Forelimb muscle (tissue), 1 donor: ENCODE measurements at places on chromosomes 1 and 21.

- DNase-seq: no peak
Observed at GRCh38 chr1:205600085-205600484, 31.7 kb downstream of the ELK4 start.

DNA sequence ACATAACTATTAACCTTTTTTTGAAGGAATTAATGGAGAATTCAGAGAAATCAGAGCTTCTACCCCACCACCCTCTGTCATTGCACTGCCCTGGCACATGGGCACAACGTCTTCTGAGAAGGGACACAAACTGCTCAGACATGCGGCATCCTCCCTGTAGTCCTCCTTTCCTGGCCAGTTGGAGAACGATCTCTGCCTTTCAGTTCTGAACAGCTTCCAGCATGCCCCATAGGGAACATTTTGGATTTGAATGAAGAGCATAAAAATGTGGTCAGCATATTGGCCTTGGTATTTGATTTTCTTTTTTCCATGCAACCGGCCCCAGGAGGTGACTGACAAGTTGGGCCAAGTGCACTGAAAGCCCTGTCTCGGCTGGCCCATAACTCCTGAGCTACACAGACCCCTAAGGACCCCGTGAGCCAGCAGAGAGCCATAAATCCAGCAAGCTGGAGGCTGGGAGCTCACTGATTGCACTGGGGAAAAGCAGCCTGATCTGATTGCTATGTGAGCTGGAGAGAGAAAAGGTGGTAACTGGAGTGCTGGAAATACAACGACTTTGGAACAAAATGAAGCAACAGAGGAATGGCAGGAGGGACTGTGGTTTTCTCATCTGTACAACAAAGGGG, 10.9 kb upstream of the BLACAT1 start:
- no peak for DNase-seq

- no peak for DNase-seq
Observed at GRCh38 chr1:179803918-179804317, 60.8 kb downstream of the FAM163A start.

- DNase-seq: no peak
Observed at GRCh38 chr21:26148071-26148839, 22.3 kb downstream of the APP start.

DNA sequence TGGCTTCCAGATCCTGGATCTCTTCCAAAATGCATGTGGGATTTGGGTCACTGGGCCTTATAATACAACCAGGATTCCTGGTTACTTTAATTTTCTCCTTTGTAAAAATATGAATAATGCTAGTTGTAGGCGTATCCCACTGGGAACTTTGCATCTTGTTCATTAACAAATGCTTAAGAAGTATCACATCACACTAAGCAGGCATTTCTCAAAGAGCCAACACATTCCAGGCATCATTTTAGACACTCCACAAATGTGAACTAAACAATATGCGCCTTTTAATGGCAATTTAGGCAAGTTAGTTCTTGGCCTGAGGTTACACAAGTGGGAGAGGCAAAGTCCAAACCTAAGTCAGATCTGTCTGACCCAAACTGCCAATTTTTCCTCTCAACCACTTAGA, 15.9 kb downstream of the BRINP2 start:
- DNase-seq: no peak

DNA sequence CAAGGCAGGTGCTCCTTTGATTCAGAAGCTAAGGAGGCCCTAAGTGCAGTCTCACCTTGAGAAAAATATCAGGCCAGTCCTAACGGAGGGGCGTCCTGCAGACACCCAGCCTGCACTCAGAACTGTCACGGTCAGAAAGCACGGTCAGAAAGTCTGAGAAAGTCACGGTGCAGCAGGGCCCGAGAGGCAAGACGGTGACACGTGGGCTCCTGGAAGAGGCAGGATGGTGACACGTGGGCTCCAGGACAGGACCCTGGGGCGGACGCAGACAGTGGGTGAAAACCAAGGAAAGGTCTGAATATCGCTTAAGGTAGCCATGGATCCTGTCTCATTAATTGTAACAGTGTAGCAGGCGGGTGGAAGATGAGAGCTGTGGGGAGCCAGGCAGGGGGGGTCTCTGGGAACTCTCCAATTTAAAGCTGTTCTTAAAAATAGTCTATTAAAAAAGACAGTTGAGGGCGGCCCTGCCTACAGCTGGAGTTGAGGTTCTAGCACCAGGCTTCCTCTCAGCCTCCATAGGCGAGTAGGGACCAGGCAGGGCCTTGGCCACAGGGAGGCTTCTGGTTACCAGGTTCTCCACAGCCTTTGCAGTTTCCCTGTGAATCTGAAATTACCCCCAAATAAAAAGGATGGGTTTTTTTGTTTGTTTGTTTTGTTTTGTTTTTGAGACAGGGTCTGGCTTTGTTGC, 65.2 kb downstream of the FAAP20 start:
- DNase-seq: no peak

GRCh38 chr1:3928586-3928985, 28.5 kb upstream of the C1orf174 start:
- DNase-seq: no peak

DNA sequence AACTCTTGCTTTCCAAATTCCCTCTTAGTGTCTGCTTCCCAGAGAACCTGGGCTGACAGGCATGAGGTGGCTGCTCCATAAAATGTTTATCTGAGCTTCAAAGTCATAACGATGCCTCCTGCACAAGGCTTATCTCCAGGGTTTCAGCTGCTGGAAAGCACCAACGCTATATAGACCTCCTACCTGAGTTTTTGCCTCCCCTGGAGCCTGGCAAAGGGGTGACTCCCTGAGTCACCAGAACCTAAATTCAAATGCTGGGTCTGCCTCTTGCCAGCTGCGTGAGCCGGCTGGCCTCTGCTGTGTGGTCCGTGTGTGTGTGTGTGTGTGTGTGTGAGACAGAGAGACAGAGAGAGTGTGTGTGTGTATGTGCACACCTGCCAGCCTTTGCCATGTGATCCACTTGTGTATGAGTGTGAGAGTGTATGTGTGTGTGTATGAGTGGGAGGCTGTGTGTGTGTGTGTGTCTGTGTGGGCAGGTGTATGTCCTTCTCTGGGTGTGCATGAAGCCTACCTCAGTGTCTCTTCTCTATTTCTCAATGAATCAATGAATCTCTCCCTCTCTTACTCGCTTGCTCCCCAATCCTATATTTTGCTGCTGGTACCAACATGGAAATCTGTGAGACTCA, 714.9 kb downstream of the MATN1 start:
- no peak for DNase-seq

DNA sequence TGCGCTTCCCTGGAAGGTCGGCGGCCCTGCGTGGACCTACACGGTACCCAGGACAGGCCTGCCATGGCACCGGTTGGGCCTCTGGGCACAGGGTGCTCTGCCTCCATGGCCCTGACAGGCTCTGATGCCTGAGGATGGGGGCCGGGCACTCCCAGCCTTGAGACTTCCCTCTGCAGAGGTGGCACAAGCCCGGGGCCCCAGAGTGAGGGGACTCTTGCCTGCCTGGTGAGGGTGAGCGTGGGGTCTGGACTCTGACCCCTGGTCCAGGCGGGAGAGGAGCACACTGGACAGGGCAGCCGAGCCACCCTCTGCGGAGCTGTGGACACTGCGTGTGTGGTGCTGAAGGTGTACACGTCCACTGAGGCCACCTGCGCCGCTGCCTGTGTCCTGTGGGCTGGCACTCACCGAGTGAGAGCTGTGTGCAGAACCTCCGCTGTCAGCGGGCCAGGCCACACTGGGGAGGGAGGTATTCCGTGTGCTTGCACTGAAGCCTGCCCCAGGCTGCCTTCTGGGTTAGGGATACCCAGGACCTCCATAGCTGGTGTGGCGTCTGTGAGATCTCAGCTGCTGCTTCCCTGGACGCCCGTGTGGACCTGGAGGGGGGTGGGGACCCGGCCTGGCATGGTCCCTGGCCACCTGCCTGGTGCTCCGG, 10.4 kb downstream of the SKI start:
- no peak for DNase-seq

- DNase-seq: no peak
Observed at GRCh38 chr1:224502459-224503160, 68.0 kb upstream of the WDR26 start.
